ENCODE measurements at places on chromosomes 11 and 22.
A peak's percentile ranks its signal among the peaks of the same experiment; 100 is the strongest.

DNA sequence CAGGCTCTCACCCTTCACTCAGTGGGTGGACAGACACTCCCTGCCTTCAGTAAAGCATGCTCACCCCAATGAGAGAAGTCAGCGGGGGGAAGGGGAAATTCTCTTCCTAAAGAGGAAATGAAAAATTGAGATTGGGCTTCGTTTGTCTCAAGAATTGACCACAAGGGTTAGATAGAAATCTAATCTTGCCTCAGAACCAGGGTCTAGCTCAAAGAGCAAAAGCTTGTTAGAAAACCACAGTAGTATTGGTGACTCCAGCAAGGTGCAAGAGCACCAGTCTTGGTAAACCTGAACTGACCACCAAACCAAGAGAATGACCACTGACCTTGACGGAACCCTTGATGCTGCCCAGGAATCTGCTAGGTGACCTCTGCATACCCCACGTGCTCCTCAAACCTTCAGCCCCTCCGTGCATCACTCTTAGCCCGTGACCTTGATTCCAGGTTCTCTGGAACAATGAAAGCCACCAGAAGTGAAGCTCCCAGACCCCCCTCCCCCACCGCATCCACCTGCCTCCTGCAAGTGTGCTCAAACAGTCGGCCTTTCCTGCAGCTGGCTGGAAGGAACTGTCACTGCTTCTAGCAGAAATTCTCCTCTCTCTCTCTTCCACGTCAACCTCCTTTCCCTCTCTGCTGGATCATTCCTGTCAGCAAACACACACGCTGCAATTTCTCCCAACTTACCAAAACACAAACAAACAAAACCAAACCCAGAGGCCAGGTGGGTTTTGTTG lies 3.1 kb upstream of the TMA7B start:
- no peak for DNase-seq

GRCh38 chr22:46001426-46002106 lies 24.6 kb upstream of the WNT7B start:
- DNase-seq = no peak

GRCh38 chr11:112731538-112731937 lies 229.7 kb upstream of the NCAM1 start:
- no peak for DNase-seq

- no peak for DNase-seq
These were observed 77.4 kb upstream of the OR5AK2 start for GRCh38 chr11:56911312-56911711.

GRCh38 chr22:41758231-41758630 lies 42.2 kb upstream of the CCDC134 start:
- DNase-seq = no peak

DNA sequence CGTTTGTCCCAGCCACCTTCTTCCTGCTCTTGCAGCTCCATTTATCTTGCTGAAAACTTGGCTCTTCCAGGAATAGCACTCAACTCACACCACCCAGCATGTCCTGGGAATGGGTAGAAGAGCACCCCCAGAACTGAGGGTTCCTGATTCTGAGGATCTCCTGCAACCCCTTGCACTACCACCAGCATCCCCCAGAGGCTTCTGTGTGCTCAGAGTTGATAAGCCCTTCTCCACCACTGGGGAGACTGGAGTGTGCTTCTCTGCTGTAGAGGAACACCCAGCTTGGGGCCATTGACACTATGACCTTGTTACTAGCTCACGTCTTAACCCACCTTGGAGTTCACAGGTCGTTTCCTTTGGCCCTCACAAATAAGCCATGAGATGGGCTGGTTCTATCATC lies 121.0 kb downstream of the GRIK4 start:
- no peak for DNase-seq

- no peak for DNase-seq
These were observed 54.9 kb downstream of the CD82 start for GRCh38 chr11:44620328-44620725.

DNA sequence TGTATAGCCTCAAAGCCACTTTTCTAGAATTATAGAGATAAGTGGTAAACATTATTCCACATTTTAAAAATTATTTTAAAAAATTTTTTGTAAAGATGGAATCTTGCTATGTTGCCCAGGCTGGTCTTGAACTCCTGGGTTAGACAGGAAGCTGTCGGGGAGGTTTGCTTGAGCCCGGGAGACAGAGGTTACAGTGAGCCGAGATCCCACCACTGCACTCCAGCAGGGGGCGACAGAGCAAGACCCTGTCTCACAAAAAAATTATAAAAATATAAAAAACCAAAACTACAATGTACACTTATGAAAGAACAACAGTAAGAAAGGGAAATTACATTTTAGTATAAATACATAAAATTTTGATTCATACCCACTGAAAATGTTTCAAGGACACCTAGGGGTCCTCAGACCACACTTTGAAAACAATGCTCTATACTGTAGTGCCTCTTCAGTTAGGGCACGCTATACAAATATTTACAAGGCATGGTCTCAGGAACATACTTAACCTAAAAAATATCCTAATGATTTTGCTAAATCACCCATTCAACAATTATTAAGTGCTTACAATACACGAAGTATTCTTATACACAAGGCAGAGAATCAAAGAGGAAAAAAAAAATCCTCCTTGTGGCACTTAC lies 111.2 kb downstream of the MRTFA start:
- DNase-seq = peak; percentile 69

DNA sequence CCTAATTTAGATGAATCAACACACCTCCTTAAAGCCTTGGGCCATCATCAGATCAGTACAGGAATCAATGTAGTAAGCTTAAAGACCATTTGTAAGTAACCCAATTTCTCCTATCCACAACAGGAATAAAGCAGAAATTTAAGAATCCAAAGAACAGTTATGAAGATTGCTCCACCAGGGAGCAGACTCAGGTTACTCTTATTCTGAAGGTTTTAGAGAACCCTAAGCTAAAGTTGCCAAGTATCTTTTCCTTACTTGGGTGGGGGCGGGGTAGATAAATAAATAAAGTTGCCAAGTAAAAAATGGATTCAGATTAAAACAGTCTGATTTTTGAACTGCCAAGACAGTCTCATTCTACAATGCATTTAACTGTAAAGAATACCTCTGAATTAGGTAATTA lies 18.1 kb downstream of the CKAP5 start:
- no peak for DNase-seq

GRCh38 chr22:31871480-31871879 lies 72.9 kb upstream of the YWHAH start:
- DNase-seq = no peak

DNA sequence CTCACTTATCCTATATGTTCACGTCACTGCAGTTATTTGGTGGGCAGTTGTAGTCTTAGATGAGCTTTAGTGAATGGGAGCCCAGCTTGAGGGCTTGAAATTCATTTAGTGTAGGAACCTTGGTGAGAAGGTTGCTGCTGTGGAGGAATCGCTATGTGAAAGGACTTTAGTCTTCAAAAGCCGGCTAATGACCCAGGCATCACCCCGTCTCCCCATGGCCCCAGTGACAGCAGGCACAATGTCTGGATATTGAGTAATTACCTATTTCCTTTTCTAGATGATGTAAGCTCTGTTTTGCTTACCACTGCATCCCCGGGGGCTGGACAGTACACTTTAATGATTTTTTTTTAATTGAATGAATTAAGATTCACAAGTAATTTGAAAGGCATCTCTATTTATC lies 283.2 kb downstream of the ST3GAL4 start:
- no peak for DNase-seq

GRCh38 chr11:65920372-65920802 lies 1.2 kb downstream of the DRAP1 start:
- DNase-seq = no peak

- DNase-seq = no peak
These were observed 200.5 kb downstream of the KCNA4 start for GRCh38 chr11:29816359-29816758.

DNA sequence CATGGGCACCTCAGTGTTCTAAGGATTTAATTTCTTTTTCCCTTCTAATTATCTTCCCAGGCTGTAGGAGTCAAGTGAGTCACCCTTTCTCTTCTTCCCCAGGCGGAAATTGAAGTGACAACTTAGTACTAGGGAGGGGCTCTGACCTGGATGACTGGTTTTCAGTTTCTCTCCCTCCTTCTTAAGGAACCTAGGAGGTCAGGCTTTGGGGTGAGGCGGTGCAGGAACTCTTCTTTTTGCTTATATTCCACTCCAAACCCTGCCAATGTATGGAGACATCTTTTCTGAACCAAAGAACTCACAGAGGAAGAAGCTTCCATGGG lies 12.6 kb downstream of the ZDHHC5 start:
- no peak for DNase-seq

DNA sequence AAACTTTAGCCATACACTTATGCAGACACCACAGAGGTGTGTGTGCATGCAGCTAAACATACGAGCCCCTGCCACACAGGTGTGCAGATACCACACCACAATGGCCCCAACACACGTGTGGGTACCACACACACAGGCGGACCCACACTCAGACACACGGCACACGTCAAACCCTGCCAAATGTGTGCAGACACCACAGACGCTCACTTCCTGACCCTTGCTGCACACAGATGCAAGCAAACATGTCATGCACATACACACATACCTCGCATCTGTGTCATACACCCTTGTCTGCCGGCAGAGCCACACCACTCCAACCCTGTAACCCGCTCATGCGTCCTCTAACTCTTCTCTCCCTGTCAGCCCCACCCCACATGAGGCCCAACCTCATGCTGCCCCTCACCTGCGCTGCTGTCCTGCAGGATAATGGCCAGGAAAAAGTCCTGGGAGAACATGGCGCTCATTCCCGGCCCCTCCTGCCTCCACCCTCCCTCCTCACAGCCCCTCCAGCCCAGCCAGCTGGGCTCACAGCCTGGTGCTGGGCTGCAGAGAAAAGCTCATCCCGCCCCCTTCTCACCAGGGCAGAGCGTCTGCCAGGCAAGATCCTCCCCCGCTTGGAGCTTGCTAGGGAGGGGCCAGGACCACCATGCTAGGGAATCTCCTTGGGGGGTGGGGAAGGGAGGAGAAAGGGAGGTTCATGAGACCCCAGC lies 14.2 kb downstream of the SMPD1 start:
- DNase-seq = no peak

DNA sequence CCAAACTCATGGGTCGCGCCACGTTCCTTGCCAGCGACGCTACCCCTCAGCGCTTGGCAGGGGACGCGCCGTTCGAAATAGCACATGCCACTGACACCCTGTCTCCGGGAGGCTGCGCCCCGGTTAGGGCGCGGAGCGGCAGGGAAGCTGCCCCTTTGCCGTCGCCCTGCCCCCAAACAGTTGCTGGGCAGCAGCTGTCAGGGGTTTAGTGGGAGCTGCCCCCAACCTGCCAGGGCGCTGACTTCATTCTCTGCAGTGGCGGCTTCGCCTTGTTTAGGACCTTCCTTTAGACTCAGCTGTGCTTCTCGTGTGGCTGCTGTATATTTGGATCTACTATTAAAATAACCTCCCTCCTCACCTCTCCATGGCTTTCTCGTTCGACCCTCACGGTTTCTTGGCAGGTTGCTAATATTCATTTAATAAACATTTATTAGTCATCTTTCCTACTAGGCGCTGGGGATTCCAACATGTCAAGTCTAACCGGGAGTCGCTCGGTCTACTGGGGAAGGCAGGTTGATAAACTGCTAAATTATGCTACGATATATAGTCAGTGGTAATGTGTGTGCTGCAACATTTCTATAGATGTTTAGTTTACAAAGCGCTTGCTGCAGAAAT lies 782 bp downstream of the TMEM109 start:
- no peak for DNase-seq

GRCh38 chr11:60769811-60770210 lies 13.1 kb downstream of the MS4A15 start:
- no peak for DNase-seq

- DNase-seq = no peak
These were observed 11.3 kb downstream of the PLAAT2 start for GRCh38 chr11:63551889-63552266.

- no peak for DNase-seq
These were observed 756 bp downstream of the CLNS1A start for GRCh38 chr11:77636731-77637344.

DNA sequence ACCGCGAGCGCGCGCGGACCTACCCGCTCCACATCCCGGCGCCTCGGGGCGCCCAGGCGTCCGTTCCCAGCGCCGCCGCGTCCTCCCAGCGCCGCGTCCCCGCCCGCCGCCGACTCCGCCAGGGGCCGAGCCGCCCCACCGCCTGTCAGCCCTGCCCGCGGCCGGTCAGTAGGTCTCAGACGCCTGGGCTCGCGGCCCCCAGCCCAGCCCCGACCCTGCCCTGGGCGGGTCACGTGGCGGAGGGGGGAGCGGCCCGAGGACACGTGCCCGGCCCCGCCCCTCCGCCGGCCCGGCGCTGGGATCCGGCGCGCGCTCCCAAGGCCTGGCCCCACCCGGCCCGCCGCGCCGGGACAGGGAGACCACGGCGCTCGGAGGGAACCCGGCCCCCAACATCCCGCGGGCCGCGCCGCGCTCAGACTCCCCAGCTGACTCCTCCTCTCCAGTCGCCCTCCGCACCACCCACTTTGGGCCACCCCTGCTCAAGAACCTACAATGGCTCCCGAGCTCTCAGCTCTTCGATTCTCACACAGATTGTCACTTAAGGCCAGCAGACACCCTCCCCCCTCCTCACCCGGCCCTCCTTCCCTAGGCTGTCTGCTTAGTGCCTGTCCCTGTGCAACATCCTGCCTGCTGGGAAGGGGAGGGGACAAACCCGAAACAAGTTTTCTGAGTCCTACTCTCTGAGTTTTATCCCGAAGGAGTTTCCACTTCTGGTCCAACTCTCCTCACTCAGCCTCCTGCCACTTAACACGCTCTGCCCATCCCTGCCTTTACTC lies at the start of gene RAB3IL1:
Gene RAB3IL1, minus strand, starts transcription at position 233 of the 776 bp plus-strand sequence. Its CDS starts 199 bp downstream, at position 34.
- DNase-seq = no peak

DNA sequence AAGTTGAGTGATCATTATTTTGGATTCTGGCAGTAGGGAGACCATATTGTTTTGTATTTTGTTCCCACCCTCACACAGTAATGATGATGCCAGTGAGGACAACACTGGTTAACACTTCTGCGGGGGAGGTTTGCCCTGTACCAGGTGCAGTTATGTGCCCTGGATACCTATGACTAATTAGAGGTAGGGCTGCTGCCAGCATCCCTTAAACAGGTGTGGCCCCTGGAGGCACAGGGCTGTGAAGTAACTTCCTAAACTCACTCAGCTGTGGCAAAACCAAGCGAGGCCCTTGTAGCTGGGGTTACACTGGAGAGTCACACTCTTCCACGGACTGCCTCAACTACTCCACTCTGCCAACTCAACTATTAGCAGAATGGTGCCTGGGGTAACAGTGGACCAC lies 64.5 kb downstream of the MCM5 start:
- DNase-seq = no peak

- DNase-seq = no peak
These were observed 35.7 kb downstream of the CELSR1 start for GRCh38 chr22:46501701-46502100.

GRCh38 chr22:19226428-19226827 lies 47.9 kb upstream of the SLC25A1 start:
- no peak for DNase-seq

GRCh38 chr11:122004446-122004845 lies 111.6 kb downstream of the BLID start:
- no peak for DNase-seq

DNA sequence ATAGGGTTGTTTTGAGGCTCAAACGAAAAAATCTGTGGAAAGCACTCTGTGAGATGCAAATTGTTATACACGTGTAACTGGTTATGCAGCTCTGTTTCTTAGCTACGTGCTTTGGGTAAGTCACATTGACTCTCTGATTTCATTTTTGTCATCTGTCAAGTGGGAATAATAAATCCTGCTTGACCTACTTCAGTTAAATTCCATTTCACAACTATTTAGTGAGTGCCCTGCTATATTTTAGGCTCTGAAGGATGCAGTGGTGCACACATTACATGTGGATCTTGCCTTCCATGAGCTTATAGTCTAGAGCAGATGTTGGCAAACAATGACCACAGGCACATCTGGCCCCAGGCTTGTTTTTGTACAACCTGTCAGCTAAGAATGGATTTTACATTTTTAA lies 133.6 kb upstream of the PLET1 start:
- no peak for DNase-seq
